A549 treated with GW870086 at 1 μM for 4 hours (cell line): ENCODE measurements at places on chromosomes 2 and 18. TPM values are rescaled to one million over a fixed set of nuclear protein-coding genes. Genes with fewer than 3 reads are reported as not detected.

The APCDD1 gene
- total RNA-seq = not detected in 5 replicates

The ANKRD62 gene
- not detected in 5 replicates for total RNA-seq

The TTC21B gene
- 3.9 to 6.3 TPM (median 4.6 TPM) in 5 replicates for total RNA-seq

The ABCG5 gene
- not detected in 5 replicates for total RNA-seq

The UGT1A10 gene
- 0.07 to 0.49 TPM (median 0.11 TPM) in 4 of 5 replicates, not detected in the other for total RNA-seq

The TCF7L1 gene
- 7.7 to 9.9 TPM (median 8.5 TPM) in 5 replicates for total RNA-seq

The UGT1A5 gene
- 0.09 to 0.13 TPM in 2 of 5 replicates, not detected in the others for total RNA-seq

The HADHA gene
- total RNA-seq = 117 to 133 TPM (median 121 TPM) in 5 replicates

The ARHGAP25 gene
- total RNA-seq = 0.10 to 0.19 TPM (median 0.14 TPM) in 5 replicates

The PIEZO2 gene
- total RNA-seq = 0.58 to 1.2 TPM (median 0.66 TPM) in 5 replicates

The GCG gene
- not detected in 5 replicates for total RNA-seq

The TRABD2A gene
- 8.4 to 13.6 TPM (median 13.4 TPM) in 5 replicates for total RNA-seq

The GKN1 gene
- 0.56 to 0.72 TPM (median 0.57 TPM) in 4 of 5 replicates, not detected in the other for total RNA-seq

The RNF125 gene
- total RNA-seq = 0.19 to 0.42 TPM (median 0.31 TPM) in 5 replicates

The SH3BP4 gene
- 36.5 to 41.0 TPM (median 37.9 TPM) in 5 replicates for total RNA-seq

The TDRD15 gene
- total RNA-seq = not detected in 5 replicates

The IL1F10 gene
- total RNA-seq = not detected in 5 replicates

The PTPN18 gene
- total RNA-seq = 23.9 to 29.5 TPM (median 28.1 TPM) in 5 replicates

The SLC4A5 gene
- total RNA-seq = 0.11 to 0.47 TPM (median 0.20 TPM) in 5 replicates

The MYL1 gene
- not detected in 5 replicates for total RNA-seq

The SCN7A gene
- not detected in 5 replicates for total RNA-seq

The RBM45 gene
- total RNA-seq = 10.6 to 14.7 TPM (median 12.1 TPM) in 5 replicates

The GAL3ST2 gene
- 0.10 to 0.34 TPM (median 0.13 TPM) in 5 replicates for total RNA-seq

The ALPI gene
- total RNA-seq = 0.06 to 0.15 TPM in 2 of 5 replicates, not detected in the others

The TRMT61B gene
- 14.3 to 19.3 TPM (median 16.4 TPM) in 5 replicates for total RNA-seq

The SERPINB11 gene
- total RNA-seq = 0.13 to 0.17 TPM (median 0.15 TPM) in 3 of 5 replicates, not detected in the others

The TFPI gene
- total RNA-seq = 38.7 to 57.3 TPM (median 51.8 TPM) in 5 replicates

The STK25 gene
- total RNA-seq = 98.8 to 111 TPM (median 105 TPM) in 5 replicates

The TMEM178A gene
- total RNA-seq = 0.15 to 0.29 TPM (median 0.28 TPM) in 3 of 5 replicates, not detected in the others

The C2orf49 gene
- 9.3 to 15.0 TPM (median 12.9 TPM) in 5 replicates for total RNA-seq

The CDH2 gene
- 32.4 to 50.6 TPM (median 48.5 TPM) in 5 replicates for total RNA-seq

The KYNU gene
- total RNA-seq = 256 to 305 TPM (median 269 TPM) in 5 replicates

The IMMT gene
- 103 to 112 TPM (median 108 TPM) in 5 replicates for total RNA-seq

The CTAGE1 gene
- not detected in 5 replicates for total RNA-seq

The ZDBF2 gene
- 0.64 to 2.0 TPM (median 1.2 TPM) in 5 replicates for total RNA-seq

The MBOAT2 gene
- 32.4 to 45.3 TPM (median 42.2 TPM) in 5 replicates for total RNA-seq

The FEZ2 gene
- 39.4 to 52.0 TPM (median 42.6 TPM) in 5 replicates for total RNA-seq

The NDUFS1 gene
- 56.8 to 69.4 TPM (median 65.0 TPM) in 5 replicates for total RNA-seq

The KCNJ13 gene
- not detected in 5 replicates for total RNA-seq

The OLA1 gene
- total RNA-seq = 120 to 133 TPM (median 126 TPM) in 5 replicates

The NDUFB3 gene
- 124 to 169 TPM (median 144 TPM) in 5 replicates for total RNA-seq

The NOL4 gene
- not detected in 5 replicates for total RNA-seq

The TXNDC2 gene
- total RNA-seq = 0.08 to 0.22 TPM (median 0.14 TPM) in 4 of 5 replicates, not detected in the other

The AGXT gene
- total RNA-seq = not detected in 5 replicates

The SERPINB12 gene
- not detected in 5 replicates for total RNA-seq

The ACVR1C gene
- total RNA-seq = 0.03 to 0.05 TPM in 2 of 5 replicates, not detected in the others

The HTR2B gene
- 0.06 TPM in 1 of 5 replicates, not detected in the others for total RNA-seq

The RAX gene
- total RNA-seq = not detected in 5 replicates

The TEKT4 gene
- not detected in 5 replicates for total RNA-seq
